ENCODE measurements at places on chromosomes 5 and 9.

DNA sequence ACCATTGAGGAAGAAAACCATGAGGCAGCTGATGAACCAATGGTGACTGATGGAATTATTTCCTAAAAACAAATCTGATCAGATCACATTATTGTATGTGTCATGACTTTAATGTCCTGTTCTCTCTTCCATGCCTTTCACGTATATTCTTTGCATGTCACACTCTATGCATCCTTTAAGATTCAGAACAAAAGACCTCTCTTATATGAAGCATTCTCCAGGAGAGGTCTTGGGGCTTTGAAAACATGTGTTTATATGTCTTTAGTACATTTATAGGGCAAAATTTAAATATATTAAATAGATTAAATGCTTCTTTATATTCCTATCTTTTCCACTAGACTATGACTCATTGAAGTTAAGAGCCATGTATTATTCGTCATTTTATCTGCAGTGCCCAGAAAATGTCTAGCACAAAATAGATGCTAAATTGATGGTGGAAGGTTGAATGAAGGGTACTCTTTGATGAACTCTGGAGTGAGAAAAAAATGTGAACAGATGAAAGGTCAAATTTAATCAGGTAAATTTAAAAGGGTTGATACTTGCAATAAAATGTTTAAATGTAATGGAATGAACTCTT is 196.3 kb downstream of the PSAT1 start:
- no peak for DNase-seq

GRCh38 chr5:172594867-172595466 is 46.1 kb upstream of the NEURL1B start:
- no peak for DNase-seq

DNA sequence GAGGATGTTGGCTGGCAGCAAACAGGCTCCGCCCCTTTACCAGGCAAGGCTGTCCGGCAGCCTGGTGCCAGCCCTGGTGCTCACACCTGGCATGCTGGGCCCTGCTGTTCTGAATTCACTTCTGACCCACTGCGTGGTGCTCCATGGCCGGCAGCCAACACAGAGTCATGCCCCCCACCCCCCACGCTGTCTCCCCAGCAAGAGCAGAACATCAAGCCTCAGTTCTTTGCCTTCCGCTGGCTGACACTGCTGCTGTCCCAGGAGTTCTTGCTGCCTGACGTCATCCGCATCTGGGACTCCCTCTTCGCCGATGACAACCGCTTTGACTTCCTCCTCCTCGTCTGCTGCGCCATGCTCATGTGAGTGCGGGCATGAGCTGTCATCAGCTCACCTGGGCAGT is 12.6 kb upstream of the ENDOG start:
- DNase-seq: no peak

GRCh38 chr9:91197232-91198181 is 164.2 kb downstream of the AUH start:
- DNase-seq: no peak

GRCh38 chr5:12805165-12805698 is 901.0 kb upstream of the CTNND2 start:
- no peak for DNase-seq

DNA sequence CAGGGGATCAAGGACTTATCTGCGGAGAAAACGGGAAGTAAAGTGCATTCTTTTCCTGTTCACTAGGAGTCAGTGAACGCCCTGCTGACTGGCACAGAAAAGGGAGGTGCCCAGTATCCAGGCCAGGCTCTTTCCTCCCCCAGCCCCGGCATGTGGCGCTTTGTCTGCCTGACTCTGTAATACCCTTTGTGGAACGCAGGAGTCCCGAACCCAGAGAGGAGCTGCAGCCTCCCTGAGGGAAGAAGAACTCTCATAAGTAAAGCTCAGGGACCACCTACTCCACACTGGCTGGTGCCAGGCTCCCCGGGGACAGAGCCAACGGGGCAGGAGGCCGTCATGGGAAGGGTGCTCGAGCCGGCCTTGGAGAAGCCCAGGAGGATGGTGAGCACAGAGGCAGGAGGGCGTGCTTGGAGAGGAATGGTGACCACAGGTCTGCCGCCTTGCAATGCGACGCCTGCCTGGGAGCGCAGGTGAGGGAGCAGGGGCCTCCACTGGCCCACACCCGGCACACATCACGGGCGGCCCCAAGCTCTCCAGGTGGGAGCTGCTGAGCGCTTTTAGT is 31.5 kb downstream of the VAV2 start:
- DNase-seq: no peak

DNA sequence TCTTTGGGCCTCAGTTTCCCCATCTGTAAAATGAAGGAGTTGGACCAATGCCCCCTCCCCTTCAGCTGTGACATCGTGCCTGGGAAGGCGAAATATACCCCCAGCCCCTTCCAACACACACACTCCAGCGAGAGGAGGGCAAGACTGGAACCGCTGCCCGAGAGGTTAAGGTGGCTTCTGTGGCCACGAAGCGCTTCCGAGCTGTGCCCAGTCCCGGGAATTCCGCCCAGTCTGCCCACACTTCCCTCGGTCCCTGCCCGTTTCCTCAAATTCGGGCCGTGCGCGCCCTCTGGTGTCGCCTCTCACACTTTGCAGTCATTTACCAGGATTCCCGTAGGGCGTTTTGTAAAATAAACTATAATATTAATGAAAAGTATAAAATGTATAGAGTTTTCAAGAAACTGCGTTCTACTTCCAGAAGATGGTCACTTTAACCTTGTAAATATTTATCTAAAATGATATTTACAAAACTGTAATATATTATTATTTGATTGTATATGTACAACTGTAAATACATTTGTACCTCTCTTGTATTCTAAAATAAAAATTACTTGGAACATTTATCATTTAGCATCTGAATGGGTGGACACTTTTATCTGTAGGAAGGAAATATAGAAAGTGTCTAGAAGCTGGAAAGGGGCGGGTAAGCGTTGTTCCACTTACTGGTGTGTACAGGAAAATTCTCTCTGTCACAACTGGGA is 11.0 kb upstream of the EXOSC2 start:
- DNase-seq: no peak

GRCh38 chr5:179132586-179133355 is 72.6 kb downstream of the ZNF354C start:
- DNase-seq: no peak

DNA sequence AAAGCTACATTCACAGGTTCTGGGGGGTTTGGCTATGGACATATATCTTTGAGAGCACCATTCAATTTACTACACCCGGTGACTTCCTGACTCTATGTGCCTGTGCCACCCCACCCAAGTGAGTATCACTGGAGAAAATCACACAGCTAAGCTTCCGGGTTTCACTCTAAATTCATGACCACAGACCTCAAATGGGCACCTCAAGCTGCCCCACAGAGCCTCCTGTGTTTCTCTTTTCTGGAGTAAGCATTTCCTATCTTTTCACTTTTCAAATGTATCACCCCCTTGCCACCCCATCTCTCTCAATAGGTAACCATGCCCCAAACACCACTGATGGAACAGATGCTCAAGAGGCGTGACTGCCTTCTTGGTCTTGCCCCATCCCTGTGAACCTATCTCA is 49.2 kb upstream of the NEK6 start:
- no peak for DNase-seq

- no peak for DNase-seq
These were observed 143.1 kb downstream of the ACTBL2 start for GRCh38 chr5:57339521-57339920.

- no peak for DNase-seq
These were observed 77.4 kb downstream of the SEC61B start for GRCh38 chr9:99299211-99300102.

- no peak for DNase-seq
These were observed 297.4 kb upstream of the ZNF608 start for GRCh38 chr5:125043781-125044391.

DNA sequence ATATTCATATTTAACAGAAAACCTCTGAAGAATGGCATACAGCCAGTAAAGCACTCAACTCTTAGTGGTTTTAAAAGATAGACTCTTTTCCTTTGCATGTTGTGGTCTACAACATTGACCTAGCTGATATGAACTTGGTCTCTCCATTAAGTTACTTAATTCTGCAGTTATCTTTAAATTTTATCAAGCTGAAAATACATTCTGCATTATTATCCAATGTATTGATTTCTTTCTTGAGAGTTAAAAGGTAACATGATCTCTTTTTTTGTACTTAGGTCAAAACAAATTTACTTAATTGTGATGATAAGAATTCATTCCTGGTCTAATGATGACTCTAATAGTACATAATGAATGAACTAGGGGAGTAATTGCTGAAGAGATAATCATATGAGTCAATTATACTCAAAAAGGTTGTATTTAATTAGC is 132.9 kb downstream of the STARD4 start:
- no peak for DNase-seq

GRCh38 chr5:14630671-14631070 is 33.8 kb upstream of the OTULIN start:
- DNase-seq: no peak

- no peak for DNase-seq
These were observed 127.5 kb upstream of the PANK3 start for GRCh38 chr5:168706655-168707069.

- DNase-seq: no peak
These were observed 567.2 kb downstream of the SLCO4C1 start for GRCh38 chr5:101728933-101729332.

GRCh38 chr5:132380047-132380446 is 10.5 kb downstream of the SLC22A5 start:
- no peak for DNase-seq

DNA sequence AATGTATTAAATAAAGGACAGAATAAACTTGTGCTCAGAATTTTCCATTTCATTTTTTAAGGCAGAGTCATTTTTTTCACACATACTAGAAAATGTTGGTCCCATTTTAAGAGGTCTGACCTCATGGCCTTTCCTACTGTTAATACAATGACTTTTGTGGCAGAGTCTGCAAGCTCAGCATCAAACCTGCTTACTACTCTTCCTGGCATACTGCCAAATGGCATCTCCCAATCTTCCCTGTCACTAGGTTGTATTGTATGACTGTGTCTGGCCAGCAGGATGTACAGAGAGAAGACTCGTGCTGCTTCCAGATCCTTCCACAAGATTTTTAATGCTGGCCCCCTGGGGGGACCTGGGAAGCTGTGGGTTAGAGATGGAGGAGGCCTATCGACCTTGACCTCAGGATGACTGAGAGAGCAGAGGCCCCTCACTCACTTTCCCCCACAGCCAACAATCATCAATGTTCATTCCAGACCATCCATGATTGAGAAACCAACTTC is 64.7 kb downstream of the BARX1 start:
- no peak for DNase-seq

- DNase-seq: no peak
These were observed 238.0 kb upstream of the ACTBL2 start for GRCh38 chr5:57720656-57721055.

GRCh38 chr9:137046088-137046787 is at the start of gene NPDC1:
TSS of gene NPDC1 (minus strand) at chr9:137046177. CDS start at chr9:137045989, 188 bp downstream.
- peak; percentile 54 for DNase-seq

- no peak for DNase-seq
These were observed 132.7 kb upstream of the POU5F2 start for GRCh38 chr5:93874080-93874479.

DNA sequence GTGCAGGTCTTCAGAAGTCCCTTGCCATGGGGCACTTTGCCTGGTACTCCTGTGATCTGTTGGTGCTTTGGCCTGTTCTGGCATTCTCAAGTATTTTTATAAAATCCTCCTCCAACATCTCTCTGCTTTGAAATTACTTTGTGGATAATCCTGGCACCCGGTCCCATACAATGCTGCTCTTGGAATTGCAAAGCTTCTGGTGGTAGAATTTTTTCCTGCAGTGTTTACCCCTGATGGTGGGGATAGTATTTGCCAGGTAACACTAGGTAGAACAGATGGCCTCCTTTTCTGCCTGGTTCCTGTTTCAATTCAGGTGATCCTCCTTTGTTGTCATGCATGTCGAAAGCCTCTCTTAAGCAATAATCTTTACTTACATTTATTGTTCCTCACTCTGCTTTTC is 109.8 kb upstream of the ATP10B start:
- DNase-seq: no peak

DNA sequence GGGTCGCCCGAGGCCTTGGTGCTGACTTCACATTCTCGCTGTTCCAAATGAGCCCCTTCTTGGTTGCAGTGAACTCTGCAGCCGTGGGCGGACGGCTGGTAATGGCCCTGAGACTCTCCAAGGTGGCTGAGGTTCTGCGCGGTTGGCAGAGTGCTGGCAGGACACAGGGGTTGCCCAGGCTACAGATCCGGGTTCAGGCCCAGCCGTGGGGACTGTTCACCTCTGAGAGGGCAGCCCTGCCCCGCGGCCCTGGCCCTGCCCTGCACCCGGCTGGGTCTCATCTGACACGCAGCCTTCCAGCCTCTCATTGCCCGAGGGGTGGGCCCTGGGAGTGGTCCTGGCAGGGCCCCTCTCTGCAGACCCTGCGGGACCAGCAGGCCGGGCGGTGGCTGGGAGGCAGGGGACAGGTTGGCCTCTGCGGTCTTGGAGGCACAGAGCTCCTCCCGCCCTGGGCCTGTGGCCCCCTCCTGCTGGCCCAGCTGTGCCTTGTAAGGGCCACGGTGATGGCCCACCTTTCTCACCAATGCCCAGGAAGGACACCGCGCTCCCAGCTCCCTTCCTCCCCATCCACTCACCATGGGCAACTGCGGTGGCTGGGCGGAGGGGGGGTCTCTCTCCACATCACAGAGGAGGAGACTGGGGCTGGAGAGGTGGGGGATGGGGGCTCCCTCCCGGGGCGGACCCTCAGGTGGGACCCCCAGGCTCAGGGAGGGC is 51.6 kb downstream of the AHRR start:
- DNase-seq: no peak

- DNase-seq: no peak
These were observed 182.0 kb downstream of the MAT2B start for GRCh38 chr5:163687414-163687813.

GRCh38 chr5:10518347-10518746 is 45.5 kb upstream of the ANKRD33B start:
- no peak for DNase-seq

DNA sequence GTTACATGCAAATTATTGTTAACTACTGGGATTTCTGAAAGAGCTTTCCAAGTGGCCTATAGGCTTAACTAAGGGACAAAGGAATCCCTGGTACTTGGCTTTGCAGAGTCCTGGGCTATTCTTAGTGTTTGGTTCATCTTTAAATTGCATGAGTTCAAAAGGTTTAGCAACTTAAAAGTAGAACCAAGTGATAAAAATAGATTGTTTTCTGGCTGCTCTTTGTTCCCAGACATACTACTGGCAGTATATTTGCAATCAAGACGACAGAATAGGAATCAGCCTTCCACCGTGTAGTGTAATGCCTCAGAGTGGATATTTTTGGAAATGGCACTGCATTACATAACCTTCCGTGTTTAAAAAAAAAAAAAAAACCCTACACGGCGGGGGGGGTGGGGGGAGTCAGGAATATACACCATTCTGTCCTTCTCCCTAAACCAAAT is 1.0 kb downstream of the NREP start:
- no peak for DNase-seq
